ENCODE measurements at places on chromosomes 4 and X.
A peak's percentile ranks its signal among the peaks of the same experiment; 100 is the strongest.

- DNase-seq: no peak
Measured at GRCh38 chrX:1427756-1428155, 25.0 kb downstream of the ASMTL start.

DNA sequence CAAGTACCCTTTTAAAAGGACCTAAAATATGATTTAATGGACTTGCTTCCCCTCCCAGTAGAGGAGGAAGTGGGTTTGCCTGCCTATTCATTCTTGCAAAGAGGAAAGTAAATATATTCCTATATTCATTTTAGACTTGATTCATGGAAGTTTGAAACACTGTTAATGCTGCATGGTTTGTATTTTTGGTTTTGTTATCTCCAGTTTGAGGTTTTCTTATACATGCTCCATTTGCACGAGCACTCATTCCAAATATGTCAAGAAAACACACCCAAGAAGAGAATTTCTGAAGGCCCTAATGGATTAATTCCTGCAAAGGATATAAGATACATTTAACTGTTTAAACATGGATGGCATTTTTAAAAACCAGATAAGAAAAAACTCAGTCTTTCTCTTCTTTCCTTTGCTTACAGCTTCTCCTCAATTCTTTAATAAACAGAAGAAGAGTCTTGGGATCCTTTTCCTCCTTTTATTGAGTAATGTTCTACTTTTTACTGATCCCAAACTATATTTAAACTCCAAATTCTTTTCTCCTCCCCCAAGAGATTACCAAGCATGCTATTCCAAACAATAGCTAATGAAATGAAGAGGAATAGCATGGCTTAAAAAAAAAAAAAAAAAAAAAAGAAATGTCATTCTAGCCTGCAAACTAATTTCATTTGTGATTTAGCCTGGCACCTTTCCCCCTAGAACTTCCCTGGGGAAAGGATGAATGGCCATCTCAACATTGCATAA lies 54.6 kb upstream of the LDB2 start:
- no peak for DNase-seq

- peak; percentile 23 for DNase-seq
Measured at GRCh38 chr4:112145790-112146501, 692 bp downstream of the FAM241A start.

DNA sequence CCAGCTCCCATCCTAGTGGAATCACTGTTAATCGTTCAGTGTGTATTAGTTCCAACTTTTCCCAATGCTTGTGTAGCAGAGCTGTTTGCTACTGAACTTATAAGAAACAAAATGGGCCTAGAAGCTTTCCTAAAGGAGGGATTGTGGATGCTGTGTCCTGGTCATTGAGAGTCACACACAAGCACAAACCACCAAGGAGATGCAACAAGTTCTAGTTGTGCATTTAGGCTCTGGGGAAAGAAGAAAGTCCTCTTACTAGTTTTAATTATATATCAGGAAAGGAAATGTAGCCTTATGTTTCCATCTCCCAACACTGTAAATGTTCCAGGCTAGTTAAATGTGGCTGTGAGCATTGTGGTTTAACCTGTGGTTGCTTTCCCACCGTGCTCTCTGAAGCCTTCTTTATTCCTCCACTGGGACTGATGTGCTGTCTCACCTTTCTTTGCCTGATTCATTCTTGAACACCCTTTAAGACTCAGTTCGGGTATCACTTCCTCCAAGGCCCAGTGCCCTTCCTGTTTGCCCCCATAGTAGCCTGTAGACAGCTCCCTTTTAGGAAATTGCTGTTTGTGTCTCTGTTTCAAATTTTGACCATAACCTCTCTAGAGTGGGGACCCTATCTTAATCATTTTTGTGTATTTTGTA lies 34.3 kb downstream of the ATP10D start:
- no peak for DNase-seq

GRCh38 chr4:1754336-1754735 lies 33.0 kb downstream of the TACC3 start:
- no peak for DNase-seq

- DNase-seq: no peak
Measured at GRCh38 chrX:134782796-134783195, 124.5 kb upstream of the PLAC1 start.

DNA sequence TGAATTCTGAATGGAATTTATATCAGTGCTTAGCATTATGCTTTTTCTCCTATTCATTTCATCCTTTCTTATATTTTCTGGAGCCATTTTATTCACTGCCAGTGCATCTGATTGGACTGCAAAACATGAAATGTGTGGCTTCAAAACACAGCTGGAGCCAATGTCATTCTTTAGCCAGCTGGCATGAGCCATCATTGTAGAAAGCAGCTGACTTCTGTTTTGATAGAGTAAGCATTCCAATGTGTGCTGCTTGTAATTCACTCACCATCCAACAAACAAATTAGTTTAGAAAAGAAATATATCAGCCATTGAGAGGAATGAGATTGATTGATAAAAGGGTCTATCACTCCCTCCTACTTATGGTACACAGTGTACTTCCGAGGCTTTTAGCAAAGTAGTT lies 2616.0 kb downstream of the ARAP2 start:
- DNase-seq: no peak

DNA sequence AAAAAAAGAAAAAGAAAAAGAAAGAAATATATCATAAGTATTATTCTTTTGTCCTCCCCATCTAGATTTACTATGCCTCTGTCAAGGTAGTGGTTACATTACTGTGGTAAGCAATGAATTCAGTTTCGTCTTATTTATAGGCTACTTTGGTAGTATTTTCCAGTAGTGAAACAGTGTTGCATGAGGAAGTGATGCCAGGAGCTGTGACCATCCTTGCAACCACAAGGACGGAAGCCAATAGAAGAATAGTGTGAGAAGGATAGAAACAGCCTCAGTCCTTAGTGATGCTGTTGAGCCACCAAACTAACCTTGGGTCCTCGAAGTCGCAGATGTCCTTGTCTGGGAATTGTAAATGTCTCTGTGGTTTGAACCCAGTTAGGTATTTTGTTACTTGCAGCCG lies 328.5 kb downstream of the PPP3CA start:
- no peak for DNase-seq

GRCh38 chr4:39502019-39502663 lies 25.1 kb downstream of the UGDH start:
- peak; percentile 73 for DNase-seq

DNA sequence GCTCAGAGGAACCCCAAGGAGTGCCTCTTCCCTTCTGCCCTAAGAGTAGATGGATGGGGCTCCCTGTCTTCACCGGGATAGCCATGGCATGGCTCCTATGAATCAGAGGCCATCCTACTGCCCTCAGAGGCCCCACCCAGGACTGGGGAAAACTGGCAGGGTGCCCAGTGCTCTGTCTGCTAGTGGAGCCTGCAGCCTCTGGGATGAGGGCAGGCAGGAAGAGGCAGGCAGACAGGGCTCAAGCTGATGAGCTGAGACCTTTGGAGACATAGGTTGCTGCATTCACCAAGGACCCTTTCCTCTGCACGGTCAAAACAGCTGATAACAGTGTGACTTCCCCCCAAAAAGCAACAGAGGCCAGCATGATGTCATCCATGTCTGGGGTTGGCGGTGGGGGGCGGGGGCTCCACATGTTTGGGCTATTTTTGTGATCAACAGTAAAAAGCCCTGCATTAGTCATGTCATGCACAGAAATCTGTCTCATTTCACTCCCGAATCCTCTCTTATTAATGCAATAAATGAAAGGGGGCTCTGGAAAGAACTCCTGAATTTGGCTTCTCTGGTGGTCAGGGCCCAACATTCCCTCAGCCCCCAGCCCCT lies 207.6 kb upstream of the MAMLD1 start:
- peak; percentile 60 for DNase-seq

GRCh38 chr4:7722766-7723387 lies 216.8 kb downstream of the AFAP1 start:
- DNase-seq: no peak

DNA sequence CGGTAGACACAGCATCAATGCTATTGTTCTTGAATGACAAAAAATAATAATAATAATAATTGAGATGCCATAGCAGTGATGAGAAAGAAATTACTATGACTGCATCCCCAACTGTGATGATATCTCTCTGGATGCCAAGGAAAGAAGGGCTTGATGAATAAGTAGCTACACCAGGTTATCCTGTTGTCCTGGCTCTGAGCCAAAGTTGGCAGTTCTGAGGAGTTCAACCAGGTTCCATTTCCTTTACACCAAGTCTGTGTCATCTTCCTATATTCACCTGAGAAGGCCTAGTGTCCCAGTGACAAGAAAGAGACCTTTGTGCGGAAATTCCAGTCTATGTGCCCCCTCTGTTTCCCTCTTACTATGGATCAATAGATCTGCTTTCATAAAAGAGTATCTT lies 3.4 kb upstream of the MAML3 start:
- no peak for DNase-seq

DNA sequence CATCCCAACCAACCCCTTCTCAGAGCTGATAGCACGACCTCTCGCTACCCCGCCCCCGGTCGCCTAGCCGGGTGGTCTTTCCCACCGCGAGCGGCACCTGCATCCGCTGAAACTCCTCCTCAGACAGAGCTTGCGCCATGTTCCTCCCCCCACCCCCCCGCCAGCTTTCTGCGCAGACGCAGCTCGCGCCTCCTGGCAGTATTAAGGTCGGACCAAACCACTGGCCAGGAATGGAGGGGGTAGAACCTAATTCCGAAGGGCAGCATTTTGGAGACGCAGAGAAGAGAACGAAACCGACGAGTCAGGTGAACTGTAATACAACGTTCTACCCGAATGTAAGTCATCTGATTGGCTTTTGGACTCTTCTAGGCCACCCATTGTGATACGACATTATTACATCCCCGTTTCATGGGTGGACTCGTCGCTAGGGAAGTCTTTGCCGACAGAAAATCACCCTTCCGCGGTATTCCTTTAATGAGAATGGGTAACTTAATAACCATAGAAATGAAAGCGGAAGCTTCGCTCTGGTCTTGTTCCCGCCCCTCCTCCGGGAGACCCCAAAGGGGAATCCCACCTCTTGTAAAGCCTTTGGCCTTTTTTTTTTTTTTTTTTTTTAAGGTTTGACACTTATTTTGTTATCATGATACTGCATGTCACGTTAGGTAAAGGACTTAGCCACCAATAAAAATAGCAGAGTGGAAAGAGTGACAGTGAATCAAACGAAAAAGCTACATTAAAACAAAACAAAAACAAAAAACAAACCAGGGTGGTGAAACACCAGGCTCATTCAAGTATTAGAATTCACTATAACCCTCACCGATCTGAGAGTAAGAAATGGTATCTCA lies at the start of gene GRIPAP1:
GRIPAP1 (minus strand) TSS at position 174 of the 845 bp plus-strand sequence; CDS start at position 139, 35 bp downstream.
- peak; percentile 76 for DNase-seq

DNA sequence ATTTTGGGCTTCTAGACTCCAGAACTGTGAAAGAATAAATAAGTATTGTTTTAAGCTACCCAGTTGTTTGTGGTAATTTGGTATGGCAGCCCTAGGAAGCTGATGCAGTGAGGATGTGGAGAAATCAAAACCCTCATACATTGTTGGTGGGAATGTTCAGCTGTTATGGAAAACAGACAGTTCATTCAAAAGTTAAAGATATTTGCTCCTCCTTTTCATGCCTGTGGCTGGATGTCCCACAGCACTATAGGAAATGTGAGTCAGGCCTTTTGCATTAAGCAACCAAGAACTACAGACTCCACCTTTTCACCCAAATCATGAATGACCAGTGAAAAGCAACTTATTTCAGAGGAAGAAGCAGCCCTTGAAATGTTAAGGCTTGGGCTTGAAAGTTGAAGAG lies 6.7 kb downstream of the BBS12 start:
- no peak for DNase-seq

DNA sequence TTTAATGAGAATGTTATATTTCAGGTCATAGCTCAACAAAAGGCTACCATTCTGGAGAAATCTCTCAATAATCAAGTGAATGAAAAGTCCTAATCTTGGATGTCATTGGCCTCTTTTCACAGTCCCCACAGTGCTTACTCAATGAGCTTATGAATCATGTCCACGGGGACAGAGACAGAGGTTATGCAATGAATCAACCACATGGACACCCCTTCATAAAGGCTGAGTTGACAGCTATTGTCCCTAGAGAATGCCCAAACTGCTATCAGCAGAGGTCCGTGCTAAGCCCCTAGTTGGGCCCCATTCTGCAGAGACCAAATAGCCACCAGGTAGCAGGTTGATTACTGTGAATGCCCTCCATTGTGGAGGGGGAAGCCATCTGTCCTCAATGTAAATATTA lies 158.1 kb downstream of the LHFPL1 start:
- DNase-seq: no peak

DNA sequence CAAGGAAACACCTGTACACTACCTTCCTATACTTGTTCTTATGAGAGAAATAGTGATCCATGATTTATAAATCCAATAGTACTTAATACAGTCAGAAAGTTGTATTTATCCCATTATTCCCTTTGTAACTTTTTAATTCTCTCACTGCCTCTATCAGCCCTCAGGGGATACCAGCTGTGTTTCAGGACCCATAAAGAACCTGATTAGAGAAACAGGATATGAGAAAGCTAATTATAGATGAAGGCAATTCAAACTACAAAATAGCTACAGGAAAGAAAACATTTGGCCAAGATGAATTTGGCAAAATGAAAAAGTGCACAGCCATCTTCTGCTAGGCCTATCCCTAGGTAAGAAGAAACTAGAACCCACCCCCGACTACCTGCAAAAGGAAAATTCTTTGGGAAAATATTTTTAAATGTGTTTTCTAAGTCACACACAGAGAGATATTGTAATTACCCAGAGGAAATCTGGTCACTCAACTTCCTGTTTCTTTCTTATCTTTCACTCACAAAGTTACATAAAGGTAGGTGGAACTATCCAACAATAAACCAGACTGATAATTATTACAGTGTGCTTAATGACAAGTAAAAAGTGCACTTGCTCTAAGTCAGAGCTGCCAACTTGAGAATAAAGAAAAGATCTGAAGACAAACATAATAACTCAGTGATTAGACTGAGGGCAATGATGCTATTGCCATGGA lies 836.5 kb upstream of the HTR2C start:
- no peak for DNase-seq

GRCh38 chrX:40550066-40550465 lies 30.7 kb upstream of the ATP6AP2 start:
- no peak for DNase-seq

DNA sequence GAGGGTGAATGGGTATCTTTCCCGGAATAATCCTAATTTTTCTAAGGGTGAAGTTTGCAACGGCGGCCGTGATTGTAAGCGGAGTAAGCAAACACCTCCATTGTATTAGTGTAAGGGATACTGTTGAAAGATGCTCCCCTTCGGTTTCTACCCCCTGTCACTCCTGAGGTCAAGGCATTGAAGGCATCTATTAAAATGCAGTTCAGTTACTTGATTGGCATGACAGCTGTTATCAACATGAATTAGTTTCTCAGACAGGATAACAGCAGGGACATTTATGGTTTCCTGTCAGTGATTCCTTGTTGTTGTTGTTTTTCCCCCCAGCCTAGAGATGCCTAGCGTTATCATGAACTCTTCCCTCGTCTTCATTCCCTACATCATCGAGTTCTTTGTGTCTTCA lies 552 bp downstream of the SLC25A14 start:
- no peak for DNase-seq

DNA sequence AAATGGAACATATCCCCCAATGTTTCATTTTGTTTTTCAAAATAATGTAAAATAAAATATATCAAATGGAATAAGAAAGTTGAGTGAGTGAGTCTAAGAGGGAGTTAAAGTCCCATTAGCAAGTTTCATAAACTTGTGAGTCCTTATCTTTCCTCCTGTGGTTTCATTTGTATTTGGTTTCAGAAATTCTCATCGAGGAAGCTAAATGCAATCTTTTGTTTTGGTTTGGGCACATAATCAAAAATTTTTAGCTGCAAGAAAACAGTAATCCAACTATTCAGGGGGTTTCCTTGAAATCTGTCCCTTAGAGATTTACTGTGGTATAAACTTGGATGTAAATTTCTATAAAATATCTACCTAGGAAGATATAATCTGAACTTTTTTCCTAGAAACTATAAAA lies 124.2 kb downstream of the CAMK2D start:
- no peak for DNase-seq
